ENCODE measurements at places on chromosomes 4 and X. TPM values are rescaled to one million over a fixed set of nuclear protein-coding genes. Genes with fewer than 3 reads are reported as not detected.

DNA sequence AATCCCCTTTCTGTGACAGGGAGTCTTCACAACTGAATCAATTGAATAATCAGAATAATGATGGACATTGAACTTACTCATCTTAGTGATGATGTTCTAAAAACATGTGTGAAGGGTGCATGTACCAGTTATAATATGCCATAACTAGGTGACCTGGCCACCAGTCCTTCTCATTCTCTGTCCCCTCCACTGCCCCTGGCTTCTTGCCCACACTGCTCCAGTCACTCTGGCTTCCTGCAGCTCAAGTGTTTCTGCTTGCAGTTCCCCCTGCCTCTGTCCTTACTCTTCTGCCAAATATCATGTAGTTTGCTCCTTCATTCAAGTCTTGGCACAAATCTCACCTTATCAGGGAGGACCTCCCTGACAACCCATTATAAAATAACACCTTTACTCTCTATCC, 168.1 kb upstream of the SLC7A11 start:
- no peak overlapping the region for H3K4me3 ChIP-seq
- ATAC-seq: no peak
- no peak overlapping the region for H3K27ac ChIP-seq
- H3K4me1 ChIP-seq: no peaks in the 10 kb centered on the region
- no peaks in the 10 kb centered on the region for H3K36me3 ChIP-seq

GRCh38 chrX:4909348-4909747, 1195.9 kb upstream of the PRKX start:
- no peak overlapping the region for H3K27ac ChIP-seq
- H3K4me1 ChIP-seq: no peaks in the 10 kb centered on the region
- no peaks in the 10 kb centered on the region for H3K36me3 ChIP-seq
- ATAC-seq: no peak
- H3K27me3 ChIP-seq: no peaks in the 10 kb centered on the region
- no peak overlapping the region for H3K4me3 ChIP-seq

DNA sequence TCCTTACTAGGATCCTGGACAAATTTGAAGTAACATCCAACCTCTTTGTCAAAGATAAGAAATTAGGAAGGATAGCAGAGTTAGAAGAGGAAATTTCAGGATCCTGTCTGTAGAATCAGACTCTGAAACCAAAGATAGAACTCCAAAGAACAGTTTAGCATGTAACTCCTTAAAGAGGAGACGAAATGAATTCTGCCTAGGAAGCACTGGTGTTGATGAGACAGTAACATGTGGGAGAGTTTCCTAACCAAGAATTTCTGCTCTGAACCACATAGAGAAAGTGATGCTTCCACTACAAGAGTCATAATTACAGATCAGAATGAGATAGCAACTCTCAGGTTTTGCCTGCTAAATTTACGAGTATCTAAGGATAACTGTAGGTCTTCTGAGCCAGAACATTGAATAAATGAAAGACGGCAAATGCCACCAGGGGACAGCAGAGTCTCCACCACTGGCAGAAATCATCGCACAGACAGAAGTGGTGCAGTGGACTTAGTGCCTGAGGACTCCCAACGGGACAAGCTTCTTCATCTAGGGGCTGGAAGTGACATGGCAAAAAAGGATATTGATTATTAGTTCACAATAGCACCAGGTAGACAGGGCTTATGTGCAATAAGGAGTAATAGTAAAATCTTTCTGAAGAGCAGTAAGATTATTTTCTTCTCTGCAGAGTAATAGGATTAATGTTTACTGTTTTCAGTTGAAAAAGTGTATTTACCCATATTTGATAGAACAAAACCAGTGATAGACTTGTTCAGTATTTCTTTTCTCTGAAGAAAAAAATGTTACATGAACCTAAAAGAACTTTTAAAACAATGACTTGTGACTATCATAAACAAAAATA, 6.7 kb upstream of the PPID start:
- peaks cover 35% of the 10 kb centered on the region for H3K27me3 ChIP-seq
- H3K27ac ChIP-seq: peak overlapping the region; percentile 44
- H3K36me3 ChIP-seq: no peaks in the 10 kb centered on the region
- ATAC-seq: peak; percentile 83

- no peaks in the 10 kb centered on the region for H3K4me1 ChIP-seq
- H3K27me3 ChIP-seq: no peaks in the 10 kb centered on the region
- H3K27ac ChIP-seq: no peak overlapping the region
- H3K4me3 ChIP-seq: no peak overlapping the region
These were observed 1662.8 kb upstream of the ADGRL3 start for GRCh38 chr4:59537246-59537886.

DNA sequence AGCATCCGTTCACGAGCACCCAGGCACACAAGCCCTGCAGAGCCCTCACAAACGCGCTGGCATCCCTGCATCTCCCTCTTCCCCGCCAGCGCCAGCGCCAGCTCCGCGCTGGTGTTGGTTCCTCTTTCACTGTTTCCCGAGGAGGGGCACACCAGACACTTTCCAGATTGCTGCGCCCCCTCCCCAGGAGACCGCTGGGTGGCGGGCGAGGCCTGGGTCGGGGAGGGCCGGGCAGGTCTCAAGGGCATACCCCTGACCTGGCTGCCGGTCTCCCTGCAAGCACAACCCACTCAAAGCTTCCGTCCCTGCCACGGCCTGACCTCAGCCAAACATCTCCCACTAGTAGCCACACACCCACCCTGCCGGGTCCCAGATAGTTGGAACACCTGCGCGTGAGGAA, 2.2 kb upstream of the NKX1-1 start:
- H3K27ac ChIP-seq: no peak overlapping the region
- H3K4me1 ChIP-seq: no peaks in the 10 kb centered on the region
- no peak overlapping the region for H3K4me3 ChIP-seq
- no peak for ATAC-seq

MYOZ2 gene
- total RNA-seq: not detected

RTL3 gene
- not detected for total RNA-seq

Data from activated T-helper 17 cell treated with anti-CD3 and anti-CD28 coated beads, Interleukin-2, amount 50 U/mL, for 72 hours (primary cell).